ENCODE measurements at places on chromosomes 11 and 22.
A peak's percentile ranks its signal among the peaks of the same experiment; 100 is the strongest.

GRCh38 chr22:47301820-47302475 lies 539.5 kb downstream of the TBC1D22A start:
- DNase-seq = no peak

GRCh38 chr11:11155962-11156815 lies 196.9 kb downstream of the CSNK2A3 start:
- DNase-seq = peak; percentile 64

DNA sequence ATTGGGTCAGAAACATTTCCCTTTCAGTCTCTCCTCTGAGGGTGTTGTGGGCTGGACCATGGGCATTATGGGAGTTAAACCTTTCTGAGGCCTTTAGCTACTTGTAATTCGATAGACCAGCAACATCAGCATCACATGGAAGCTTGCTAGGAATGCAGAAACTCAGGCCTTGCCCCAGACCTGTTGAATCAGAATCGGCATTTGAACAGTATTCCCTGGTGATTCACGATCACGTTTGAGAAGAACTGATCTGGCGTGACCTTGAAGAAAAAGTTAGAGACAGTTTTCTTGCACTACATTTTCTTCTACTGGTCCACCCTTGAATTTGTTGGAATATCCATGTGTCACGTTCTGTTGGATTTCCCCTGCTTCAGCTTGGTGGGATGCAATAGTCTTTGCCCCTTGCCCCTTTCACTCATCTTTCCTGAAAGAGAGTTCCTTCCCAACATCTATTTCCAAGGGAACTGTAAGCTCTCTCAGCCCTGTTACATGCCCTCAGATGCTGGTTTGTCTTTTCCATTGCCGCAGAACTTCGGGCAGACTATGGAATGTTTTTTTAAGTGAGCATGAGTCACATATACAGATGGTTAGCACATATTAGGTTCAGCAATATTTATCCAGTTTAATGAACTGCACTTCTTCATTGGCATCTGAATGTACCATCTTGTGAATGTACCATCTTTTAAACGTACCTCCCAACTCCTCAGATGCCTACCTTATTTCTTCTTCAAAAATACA lies 23.9 kb downstream of the EHF start:
- DNase-seq = no peak

DNA sequence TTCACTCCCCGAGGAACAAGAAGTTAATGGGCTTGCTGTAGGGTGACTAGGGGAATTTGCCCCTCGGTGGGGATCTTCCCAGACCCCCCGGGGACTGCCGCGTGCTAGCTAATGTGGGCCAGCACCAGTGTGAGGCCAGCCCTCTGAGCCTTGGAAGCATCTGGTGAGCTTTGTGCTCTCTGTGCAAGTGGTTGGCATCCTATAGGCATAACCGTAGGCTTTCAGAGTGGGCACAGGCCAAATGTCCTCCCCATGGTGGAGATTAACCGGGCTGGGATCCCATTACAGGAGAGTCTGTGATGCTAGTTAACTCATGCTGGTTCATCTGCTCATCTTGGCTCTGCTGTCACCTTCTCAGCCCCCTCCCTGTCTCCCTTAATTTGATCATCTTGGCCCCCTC lies 125.7 kb downstream of the TRIM29 start:
- DNase-seq = no peak

GRCh38 chr11:114783805-114784204 lies 105.5 kb downstream of the NXPE2 start:
- DNase-seq = no peak

DNA sequence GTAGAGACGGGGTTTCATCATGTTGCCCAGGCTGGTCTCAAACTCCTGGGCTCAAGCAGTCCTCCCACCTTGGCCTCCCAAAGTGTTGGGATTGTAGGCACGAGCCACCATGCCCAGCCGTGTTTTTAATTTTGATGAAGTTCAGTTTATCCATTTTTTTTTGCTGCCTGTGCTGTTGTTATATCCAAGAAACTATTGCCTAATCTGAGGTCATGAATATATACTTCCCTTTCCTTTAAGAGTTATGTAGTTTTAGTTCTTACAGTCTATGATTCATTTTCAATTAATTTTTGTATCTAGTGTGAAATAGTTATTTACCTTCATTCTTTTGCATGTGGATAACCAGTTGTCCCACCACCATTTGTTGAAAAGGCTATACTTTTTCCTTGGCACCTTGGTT lies 50.3 kb upstream of the SORL1-AS1 start:
- DNase-seq = no peak

GRCh38 chr11:60834742-60835533 lies 7.0 kb upstream of the CCDC86 start:
- no peak for DNase-seq

DNA sequence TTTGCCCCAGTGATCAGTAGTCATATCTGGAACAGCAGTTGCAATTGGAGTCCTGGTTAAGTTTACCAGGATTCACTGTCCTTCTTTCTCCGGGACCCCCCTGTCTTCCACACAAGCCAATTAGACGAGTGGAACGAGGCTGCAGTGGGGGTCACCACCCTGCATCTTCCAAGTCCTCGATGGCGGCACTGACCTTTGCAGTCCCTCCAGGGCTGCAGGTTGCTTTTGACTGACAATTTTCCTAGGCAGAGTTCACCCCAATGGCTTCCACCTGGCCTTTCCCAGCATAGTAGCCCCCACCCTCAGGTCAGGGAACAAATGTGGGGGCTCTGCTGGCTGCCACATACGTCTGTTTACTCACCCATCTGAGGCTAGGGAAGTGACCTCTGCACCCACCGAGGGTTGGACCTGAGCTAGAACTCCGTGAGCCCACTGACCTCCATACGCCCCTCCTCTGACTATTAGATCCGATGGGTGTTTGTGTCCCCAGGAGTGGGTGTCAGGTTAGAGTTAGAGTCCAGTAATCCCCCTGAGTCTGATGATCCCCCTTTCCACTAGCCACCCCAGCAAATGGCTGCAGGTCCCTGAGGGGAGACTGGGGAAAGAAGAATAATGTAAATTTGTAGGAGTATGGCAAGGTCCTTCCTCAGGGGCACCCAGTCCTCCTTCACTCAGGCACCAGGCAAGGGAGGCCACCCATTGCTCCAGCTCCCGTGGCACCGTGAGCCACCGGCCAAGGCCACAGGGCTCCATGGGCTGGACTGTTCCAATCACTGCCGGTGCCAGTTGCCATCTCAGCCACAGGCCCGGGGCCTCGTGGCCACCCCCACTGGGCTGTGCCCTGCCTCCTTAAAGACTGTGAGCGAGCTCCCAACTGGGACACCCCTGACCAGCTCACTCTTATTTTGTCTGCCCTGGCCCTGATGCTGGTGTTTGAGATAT lies 5.5 kb downstream of the C11orf21 start:
- DNase-seq = no peak

GRCh38 chr22:32605576-32605975 lies 131.0 kb downstream of the FBXO7 start:
- DNase-seq = no peak

- DNase-seq = no peak
Observed at GRCh38 chr11:1518301-1518700, 31.7 kb upstream of the MOB2 start.

GRCh38 chr11:64834723-64835615 lies 9.5 kb downstream of the CDC42BPG start:
- no peak for DNase-seq

DNA sequence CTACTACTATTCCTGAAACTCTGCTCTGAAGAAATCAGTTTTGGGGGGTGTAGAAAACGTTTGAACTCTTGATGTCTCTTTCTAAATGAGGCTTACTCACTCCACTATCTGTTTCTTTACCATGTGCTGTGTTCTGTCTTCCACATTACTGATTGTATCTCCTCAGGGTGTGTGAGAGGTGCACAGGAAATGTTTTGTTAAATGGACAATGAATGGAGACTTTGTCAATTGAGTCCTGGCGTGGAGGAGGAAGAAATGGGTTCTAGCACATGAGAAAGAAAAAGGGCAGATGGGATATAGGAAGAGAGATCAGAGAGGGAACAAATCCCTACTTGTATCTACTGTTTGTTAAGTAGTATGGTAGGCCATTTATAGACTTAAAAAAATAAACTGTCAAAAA lies 577.1 kb upstream of the CCDC90B start:
- no peak for DNase-seq

GRCh38 chr11:12668166-12668565 lies 6.1 kb upstream of the TEAD1 start:
- no peak for DNase-seq

GRCh38 chr22:28948424-28948823 lies 65.1 kb downstream of the ZNRF3 start:
- no peak for DNase-seq

- DNase-seq = no peak
Observed at GRCh38 chr22:41036924-41037323, 55.5 kb upstream of the EP300 start.

DNA sequence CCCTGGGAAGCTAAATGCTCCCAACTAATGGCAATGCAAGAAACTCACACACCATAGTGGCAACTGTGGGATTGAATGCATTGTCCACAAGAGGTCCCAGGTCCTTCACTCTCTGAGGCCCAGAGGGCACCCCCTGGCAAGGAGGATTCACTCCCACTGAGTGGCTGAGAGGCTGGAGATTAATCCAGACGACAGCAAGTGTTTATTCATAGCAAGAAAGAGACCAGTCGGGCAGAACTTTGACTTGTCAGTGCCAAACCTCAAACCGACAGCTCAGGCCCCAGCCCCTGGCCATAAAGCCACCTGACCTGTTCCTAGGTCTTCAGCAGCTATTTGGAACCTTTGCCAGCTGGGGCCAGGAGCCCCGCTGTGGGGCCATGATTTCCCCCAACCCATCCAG lies 54.5 kb upstream of the MPEG1 start:
- DNase-seq = no peak

GRCh38 chr11:124753205-124753604 lies 1.1 kb upstream of the VSIG2 start:
- no peak for DNase-seq

DNA sequence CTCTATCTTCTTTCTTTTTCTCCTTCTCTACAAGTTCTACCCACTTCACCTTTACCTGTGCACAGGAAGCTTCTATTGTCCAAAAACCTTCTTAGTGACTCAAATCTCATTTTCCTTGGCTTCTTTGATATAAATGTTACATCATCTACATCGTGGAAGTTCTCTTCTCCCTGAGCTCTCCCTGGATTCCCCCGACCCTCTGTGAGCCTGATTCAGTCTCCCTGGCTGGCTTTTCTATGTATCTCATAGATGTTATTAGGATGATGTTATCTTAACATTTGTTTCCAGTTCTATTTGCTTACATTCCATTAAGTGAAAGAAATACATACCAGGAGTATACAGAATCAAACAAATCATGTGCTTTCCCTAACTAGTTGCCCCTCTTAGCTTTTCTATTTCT lies 235.8 kb upstream of the PITPNB start:
- DNase-seq = no peak

- DNase-seq = no peak
Observed at GRCh38 chr11:98565311-98565710, 455.4 kb upstream of the CNTN5 start.

DNA sequence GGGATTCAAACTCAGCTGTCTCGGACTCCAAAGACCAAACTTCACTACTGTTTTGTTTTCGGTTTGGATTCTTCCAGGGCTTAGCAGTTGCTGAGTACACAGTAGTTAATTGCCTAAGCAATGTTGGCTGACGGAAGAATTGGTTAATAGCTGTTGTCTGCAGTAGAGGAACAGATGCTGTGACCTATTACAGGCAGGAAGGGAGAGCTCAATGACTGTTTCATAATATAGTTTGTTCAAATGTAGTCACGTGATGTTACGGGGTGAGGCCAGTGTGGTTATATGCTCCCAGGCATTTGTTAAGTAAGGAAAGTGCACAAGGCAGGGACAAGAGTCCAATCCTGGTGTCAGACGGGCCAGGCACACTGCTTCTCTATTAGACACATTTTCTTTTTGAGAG lies 222.6 kb upstream of the CCDC90B start:
- DNase-seq = no peak

DNA sequence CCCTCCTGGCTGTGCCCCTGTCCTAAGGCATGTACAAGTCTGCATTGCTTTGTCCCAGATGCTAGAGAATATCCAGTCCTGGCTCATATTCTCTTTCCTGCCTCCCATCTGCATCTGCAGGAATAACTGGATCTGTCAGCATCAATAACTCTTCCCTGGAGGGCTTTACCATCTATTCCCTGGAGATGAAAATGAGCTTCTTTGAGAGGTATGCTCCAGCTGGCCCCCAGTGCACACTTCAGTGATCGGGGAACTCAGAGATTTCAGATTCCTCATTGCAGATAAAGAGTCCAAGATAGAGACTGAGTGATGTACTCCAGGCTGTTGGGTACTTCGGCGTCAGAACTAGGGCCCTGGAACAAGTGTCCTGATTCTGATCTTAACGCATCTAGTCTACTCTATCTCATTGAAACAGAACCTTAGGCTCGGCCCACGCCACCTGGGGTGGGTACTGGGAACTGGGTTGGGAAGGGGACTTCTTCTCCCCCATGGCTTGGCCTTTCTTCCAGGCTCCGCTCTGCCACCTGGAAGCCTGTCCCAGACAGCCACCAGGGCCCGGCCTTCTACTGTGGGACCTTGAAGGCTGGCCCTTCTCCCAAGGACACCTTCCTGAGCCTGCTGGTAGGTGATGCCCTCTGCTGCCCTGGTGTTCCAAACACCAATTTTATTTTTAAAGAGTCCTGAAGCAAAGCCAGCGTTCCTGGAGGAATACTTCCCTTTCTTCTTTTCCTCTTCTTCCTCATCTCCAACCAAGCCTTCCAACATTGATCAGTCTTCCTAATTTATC lies 17.8 kb upstream of the GLB1L2 start:
- DNase-seq = no peak

DNA sequence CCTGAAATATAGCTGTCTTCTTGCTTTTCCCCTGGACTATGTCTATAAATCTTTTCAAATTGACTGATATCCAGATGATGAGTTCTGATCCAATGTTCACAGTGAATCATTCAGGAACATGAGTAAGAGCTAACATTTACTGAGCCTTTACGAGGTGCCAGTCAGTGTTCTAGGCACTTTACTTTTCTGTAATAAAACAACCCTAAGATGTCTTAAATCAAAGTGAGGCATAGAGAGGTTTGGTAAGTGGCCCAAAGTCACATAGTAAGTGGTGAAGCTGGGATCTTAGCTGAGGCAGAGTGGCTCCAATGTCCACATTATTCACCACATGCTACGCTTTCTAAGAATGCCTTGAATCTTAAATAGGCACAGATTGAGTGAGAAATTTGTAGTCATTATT lies 79.9 kb upstream of the OR4C15 start:
- DNase-seq = no peak

GRCh38 chr11:67050139-67050538 lies 6.5 kb upstream of the RHOD start:
- no peak for DNase-seq

- DNase-seq = no peak
Observed at GRCh38 chr22:41844513-41844912, 11.6 kb downstream of the SREBF2 start.

GRCh38 chr22:35477911-35478582 lies 62.6 kb upstream of the RASD2 start:
- DNase-seq = no peak

DNA sequence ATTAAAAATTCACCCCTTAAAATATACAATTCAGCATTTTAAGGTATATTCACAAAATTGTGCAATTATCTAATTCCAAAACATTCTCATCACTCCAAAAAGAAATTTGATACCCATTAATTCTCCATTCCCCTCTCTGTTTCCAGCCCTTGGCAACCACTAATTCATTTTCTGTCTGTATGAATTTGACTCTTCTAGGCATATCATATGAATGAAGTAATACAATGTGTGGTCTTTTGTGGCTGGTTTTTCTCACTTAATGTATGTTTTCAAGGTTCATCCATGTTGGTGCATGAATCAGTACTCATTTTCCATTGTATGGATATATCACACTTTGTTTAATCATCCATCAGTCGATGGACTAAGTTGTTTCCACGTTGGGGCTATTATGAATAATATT lies 29.0 kb upstream of the ACCSL start:
- DNase-seq = no peak

- no peak for DNase-seq
Observed at GRCh38 chr11:107494055-107494454, 36.4 kb upstream of the CWF19L2 start.

All from activated CD4-positive, alpha-beta T cell treated with anti-CD3 and anti-CD28 coated beads, Interleukin-2, amount 50 U/mL, for 1 hour (primary cell).